ENCODE measurements at places on chromosomes 3 and 15.

GRCh38 chr15:38671675-38672254 is 107.2 kb upstream of the RASGRP1 start:
- no peak for DNase-seq

- DNase-seq: no peak
Measured at GRCh38 chr15:90151989-90152645, 49.0 kb upstream of the SEMA4B start.

GRCh38 chr3:29708884-29709283 is 428.0 kb downstream of the RBMS3 start:
- DNase-seq: no peak

GRCh38 chr3:40170395-40170794 is 139.1 kb upstream of the EIF1B start:
- no peak for DNase-seq

DNA sequence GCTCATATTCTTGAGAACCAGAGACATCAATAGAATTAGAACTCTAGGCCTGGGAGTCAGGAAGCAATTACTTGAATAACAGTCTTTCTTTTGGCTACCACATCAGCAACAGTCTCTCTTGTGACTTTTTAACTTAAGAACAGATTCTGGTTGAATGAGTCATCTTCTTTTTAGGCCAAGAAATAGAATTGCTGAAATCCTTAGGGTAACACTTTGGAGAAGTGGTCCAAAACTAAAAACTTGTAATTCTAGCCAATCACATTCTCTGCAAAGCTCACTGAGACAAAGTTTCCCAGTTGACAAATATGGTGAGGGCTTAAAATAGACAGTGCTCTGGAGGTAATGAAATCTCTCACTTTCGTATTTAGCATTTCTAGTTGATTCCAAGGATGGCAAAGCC is 238.0 kb downstream of the SHOX2 start:
- DNase-seq: no peak

DNA sequence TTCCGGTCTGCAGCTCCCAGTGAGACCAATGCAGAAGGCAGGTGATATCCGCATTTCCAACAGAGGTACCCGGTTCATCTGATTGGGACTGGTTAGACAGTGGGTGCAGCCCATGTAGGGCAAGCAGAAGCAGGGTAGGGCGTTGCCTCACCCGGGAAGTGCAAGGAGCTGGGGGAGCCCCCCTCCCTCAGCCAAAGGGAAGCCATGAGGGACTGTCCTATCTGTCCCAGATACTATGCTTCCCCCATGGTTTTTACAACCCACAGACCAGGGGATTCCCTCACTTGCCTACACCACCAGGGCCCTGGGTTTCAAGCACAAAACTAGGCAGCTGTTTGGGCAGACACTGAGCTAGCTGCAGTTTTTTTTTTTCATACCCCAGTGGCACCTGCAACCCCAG is 71.8 kb downstream of the CPNE4 start:
- no peak for DNase-seq

GRCh38 chr3:129867506-129868124 is 25.9 kb downstream of the TMCC1 start:
- DNase-seq: no peak
